Smooth muscle cell of bladder (primary cell): ENCODE measurements at places on chromosomes 7 and 10. TPM values are rescaled to one million over a fixed set of nuclear protein-coding genes. Genes with fewer than 3 reads are reported as not detected.

Gene GUSB
- 12.6 and 15.8 TPM in 2 replicates for total RNA-seq

Gene SPDYE9
- not detected in 2 replicates for total RNA-seq

Gene SFRP5
- total RNA-seq = not detected in 2 replicates

Gene COL28A1
- 0.14 TPM in 1 of 2 replicates, not detected in the other for total RNA-seq

Gene CALU
- 1,329 and 1,421 TPM in 2 replicates for total RNA-seq

Gene LIPM
- total RNA-seq = not detected in 2 replicates

Gene GPR15LG
- not detected in 2 replicates for total RNA-seq

Gene AOAH
- not detected in 2 replicates for total RNA-seq

Gene NPTX2
- total RNA-seq = 0.57 and 2.7 TPM in 2 replicates

Gene CARD11
- 0.43 and 0.55 TPM in 2 replicates for total RNA-seq

Gene ABI1
- total RNA-seq = 21.7 and 21.9 TPM in 2 replicates

Gene CRCP
- 26.3 and 27.9 TPM in 2 replicates for total RNA-seq

Gene ACHE
- total RNA-seq = not detected in 2 replicates

Gene ASB10
- total RNA-seq = not detected in 2 replicates

Gene SFXN2
- 2.1 and 4.3 TPM in 2 replicates for total RNA-seq

Gene HOXA2
- total RNA-seq = 0.18 and 0.28 TPM in 2 replicates

Gene MACC1
- total RNA-seq = 0.92 and 1.4 TPM in 2 replicates

Gene CNOT4
- 8.4 and 9.4 TPM in 2 replicates for total RNA-seq

Gene MKI67
- total RNA-seq = 0.74 and 1.6 TPM in 2 replicates

Gene TMEM196
- not detected in 2 replicates for total RNA-seq

Gene RAPGEF5
- total RNA-seq = 1.1 and 2.4 TPM in 2 replicates

Gene ZNF804B
- not detected in 2 replicates for total RNA-seq

Gene TACR2
- 0.09 TPM in 1 of 2 replicates, not detected in the other for total RNA-seq

Gene GIMAP8
- 0.09 TPM in 1 of 2 replicates, not detected in the other for total RNA-seq

Gene P4HA1
- total RNA-seq = 358 and 550 TPM in 2 replicates

Gene SFTPD
- total RNA-seq = not detected in 2 replicates

Gene LIPA
- total RNA-seq = 45.8 and 64.1 TPM in 2 replicates

Gene STRIP2
- total RNA-seq = 2.7 and 4.3 TPM in 2 replicates

Gene SHH
- total RNA-seq = not detected in 2 replicates

Gene DNAJB9
- 38.5 and 58.1 TPM in 2 replicates for total RNA-seq

Gene HOXA3
- 1.8 and 3.2 TPM in 2 replicates for total RNA-seq

Gene ADCY1
- 0.18 and 0.28 TPM in 2 replicates for total RNA-seq

Gene GALNT17
- under 0.01 TPM in 1 of 2 replicates, not detected in the other for total RNA-seq

Gene STOX1
- total RNA-seq = 0.14 and 0.18 TPM in 2 replicates

Gene TEX36
- total RNA-seq = not detected in 2 replicates

Gene CYP2E1
- 0.28 and 0.37 TPM in 2 replicates for total RNA-seq

Gene KCTD7
- total RNA-seq = 10.2 and 17.5 TPM in 2 replicates

Gene PTF1A
- total RNA-seq = not detected in 2 replicates

Gene AKR1C4
- total RNA-seq = not detected in 2 replicates

Gene OR6V1
- not detected in 2 replicates for total RNA-seq
